ENCODE measurements at places on chromosomes 16 and 17.

- no peak for DNase-seq
Observed at GRCh38 chr17:37562016-37562745, 47.0 kb downstream of the SYNRG start.

- DNase-seq, result no peak
Observed at GRCh38 chr16:11205065-11205699, 50.8 kb downstream of the SOCS1 start.

DNA sequence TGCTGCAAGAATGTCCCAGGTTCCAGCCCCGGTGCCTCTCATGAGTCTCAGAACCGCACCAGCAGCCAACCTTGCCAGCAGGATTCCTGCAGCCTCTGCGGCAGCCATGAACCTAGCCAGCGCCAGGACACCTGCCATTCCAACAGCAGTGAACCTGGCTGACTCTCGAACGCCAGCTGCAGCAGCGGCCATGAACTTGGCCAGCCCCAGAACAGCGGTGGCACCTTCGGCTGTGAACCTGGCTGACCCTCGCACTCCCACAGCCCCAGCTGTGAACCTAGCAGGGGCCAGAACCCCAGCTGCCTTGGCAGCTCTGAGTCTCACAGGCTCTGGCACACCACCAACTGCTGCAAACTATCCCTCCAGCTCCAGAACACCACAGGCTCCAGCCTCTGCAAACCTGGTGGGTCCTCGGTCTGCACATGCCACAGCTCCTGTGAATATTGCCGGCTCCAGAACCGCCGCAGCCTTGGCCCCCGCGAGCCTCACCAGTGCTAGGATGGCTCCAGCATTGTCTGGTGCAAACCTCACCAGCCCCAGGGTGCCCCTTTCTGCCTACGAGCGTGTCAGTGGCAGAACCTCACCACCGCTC lies 9.8 kb downstream of the ELOB start:
- DNase-seq, result no peak

GRCh38 chr16:53209429-53209828 lies 154.6 kb downstream of the CHD9 start:
- DNase-seq, result no peak

DNA sequence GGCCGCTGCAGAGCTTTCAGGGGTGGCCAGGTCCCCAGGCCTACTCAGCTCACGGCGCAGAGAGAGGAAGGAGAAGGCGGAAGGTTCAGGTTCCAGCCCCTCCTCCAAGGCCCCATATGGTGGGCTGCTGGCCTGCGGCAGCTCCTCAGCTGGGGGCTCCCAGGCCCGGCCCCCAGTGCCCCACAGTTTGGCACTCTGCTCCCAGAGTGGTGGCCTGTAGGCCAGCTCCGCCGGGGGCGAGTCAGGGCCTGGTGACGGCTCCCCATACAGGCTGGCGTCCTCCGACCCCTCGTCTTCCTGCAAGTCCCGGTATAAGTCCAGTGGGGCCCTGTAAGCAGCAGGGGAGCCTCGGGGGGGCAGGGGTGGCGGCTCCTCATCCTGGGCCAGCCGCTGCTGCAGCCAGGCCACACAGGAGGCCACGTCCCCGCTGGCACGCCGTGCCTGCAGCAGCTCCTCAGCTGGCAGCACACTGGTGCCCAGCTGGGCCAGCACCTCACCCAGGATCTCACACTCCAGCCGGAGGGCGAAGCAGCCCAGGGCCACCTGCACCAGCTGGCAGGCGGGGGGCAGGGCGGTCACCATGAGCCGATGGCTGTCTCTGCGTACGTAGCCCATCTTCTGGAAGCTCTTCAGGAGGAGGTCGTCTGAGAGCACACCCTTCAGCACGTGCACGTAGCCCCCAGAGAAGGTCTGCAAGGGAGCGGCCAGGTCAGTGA lies 3.7 kb downstream of the SPATA2L start:
- DNase-seq, result no peak

GRCh38 chr17:19867079-19867328 lies 732 bp downstream of the ULK2 start:
- peak; percentile 48 for DNase-seq

DNA sequence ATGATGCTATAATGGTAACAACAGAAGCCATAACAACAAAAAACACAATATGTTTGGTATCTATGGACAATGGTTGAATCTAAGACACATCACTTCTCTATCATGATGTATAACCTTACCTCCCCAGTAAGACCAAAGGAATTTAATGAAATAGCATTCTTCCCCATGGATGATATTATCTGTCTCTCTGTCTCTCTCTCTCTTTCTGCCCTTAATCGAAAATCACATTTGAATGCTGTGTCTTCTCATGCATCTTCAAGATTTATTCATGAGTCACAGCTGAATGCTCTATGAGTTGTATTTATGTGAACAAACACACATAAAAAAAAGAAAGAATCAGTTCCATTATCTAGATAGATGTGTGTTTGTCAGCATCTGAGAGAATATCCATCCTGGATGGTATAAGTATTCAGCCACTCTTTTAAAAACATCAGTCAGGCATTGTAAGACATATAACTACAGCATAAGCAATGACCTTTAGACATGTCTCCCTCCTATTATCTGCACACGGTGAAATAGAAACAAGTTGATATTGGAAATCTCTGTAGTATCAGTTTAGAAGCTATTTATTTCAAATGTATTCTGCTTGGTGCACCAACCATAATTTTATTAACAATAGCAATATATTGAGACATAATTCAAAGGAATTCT lies 433.3 kb downstream of the TOX3 start:
- DNase-seq, result no peak

DNA sequence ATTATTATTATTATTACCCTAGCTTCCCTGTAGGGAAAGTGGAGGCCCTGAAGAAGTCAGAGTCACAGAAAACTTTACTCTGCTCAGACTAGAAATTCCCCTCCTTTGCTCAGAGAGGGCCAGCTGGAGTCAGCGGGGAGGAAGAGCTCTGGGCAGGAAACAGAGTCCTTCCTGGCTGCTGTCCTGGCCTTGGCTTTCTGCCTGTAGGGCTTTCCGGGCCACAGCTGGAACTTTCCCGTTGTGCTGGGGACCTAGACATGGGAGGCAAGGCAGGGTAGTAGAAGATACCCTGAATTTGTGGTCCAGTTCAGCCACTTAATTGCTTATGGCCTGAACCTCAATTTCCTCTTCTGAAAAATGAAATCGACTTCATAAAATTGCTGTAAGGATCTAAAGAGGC lies 14.0 kb upstream of the CCL2 start:
- DNase-seq, result no peak

- DNase-seq, result no peak
Observed at GRCh38 chr16:89139907-89140361, 31.6 kb upstream of the CDH15 start.

GRCh38 chr17:5354310-5354709 lies 65.2 kb downstream of the NUP88 start:
- DNase-seq, result no peak

- DNase-seq, result no peak
Observed at GRCh38 chr16:20952139-20952920, 51.8 kb downstream of the LYRM1 start.

- no peak for DNase-seq
Observed at GRCh38 chr17:30922235-30923030, 688 bp downstream of the ADAP2 start.

DNA sequence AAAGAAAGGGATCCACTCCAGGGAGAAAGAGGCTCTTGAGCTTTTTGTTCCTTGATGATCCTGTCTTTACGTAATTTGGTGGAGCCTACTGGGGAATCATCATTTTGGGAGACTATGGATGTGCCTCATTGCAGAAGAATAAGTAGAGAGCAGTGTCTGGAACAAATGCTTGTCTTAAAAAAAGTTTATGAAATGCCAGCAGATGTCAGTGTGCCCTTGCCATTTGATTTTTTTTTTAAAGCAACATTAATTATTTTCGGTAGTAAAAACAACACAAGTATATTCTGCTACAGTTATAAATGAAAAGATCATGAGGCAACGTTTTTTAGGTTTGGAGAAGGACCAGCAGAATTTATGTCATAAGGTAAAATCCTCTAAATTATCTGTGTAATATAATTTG lies 934.8 kb upstream of the EEF2KMT start:
- DNase-seq, result no peak

- DNase-seq, result peak; percentile 67
Observed at GRCh38 chr17:75633486-75634375, 497 bp downstream of the SMIM5 start.

DNA sequence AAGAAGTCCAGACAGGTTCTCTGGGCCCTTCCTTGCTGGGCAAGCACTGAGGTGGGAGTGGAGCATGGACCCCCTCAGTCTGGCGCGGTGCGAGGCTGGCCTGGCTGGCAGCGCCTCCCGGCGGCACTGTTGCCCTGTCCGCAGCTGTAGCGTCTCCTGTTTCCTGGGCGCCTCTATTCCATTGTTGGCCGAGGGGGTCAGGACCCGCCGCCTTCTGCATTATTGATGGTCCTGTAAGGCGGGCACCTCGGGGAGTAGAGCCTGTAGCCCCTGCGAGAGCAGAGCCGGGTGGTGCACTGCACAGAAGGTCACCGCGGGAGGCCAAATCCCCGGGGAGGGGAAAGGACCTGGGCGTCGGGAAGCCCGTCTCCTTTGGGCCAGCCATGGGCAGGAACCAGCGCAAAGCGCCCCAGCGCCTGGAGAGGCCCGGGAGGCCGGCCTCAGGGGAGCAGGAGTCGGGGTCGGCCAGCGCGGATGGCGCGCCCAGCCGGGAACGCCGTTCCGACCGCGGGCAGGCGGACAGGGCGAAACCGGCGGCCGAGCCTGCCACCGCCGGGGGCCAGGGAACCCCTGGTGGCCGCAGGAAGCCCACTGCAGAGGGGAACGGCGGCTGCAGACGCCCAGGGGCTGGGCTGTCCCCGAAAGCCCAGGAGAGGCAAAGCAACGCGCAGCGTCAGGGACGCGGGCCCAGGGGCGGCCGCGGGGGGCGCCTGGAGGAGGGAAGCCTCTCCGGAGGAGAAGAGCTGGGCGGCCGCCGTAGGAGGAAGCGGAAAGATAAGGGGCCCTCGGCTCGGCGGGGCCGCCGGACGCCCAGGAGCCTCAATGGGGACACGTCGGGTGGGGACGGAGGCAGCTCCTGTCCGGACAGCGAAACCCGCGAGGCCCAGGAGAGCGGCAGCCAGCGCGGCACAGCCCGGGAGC lies at the start of gene MYO15B:
TSS of gene MYO15B (plus strand) at position 126 of the 921 bp plus-strand sequence. CDS start at position 384, 258 bp downstream.
- DNase-seq, result peak; percentile 61

DNA sequence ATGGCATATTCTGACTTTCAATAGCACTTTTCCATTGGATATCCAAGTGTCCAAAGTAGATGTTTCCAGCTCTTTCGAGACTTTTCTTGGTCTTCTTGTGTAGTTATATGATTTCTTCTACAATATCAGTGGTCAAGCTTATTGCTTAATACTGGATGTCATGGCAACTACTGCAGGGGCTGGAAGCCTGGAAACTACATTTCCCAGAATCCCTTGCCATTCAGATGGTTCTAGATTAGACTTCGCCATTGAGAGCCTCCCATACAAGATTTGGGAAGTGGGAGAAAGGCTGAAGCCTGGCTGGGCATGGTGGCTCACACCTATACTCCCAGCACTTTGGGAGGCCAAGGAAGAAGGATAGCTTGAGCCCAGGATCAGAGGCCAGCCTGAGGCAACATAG lies 153.6 kb downstream of the C16orf95 start:
- no peak for DNase-seq

GRCh38 chr16:66847533-66848067 lies 3.4 kb downstream of the CA7 start:
- DNase-seq, result no peak

DNA sequence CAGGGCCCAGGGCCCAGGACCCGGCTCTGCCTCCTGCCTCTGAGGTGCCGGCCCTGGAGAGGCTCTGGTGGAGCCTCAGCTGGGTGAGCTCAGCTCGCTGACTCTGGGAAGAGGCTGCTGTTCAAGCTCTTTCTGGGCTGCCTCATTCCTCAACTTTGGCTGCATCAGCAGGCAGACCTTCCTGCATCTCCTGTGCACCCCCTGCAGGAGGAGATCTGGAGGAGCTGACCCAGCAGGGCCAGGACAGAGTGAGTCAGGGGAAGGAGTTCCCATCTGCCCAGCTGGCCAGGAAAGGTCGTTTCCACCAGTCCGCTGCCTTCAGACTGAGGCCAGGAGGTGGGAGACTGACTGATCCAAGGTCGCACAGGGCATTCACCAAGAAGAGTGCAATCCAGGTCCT lies 10.7 kb downstream of the CRHR1 start:
- no peak for DNase-seq

GRCh38 chr17:79159926-79160325 lies 85.3 kb downstream of the ENGASE start:
- no peak for DNase-seq

DNA sequence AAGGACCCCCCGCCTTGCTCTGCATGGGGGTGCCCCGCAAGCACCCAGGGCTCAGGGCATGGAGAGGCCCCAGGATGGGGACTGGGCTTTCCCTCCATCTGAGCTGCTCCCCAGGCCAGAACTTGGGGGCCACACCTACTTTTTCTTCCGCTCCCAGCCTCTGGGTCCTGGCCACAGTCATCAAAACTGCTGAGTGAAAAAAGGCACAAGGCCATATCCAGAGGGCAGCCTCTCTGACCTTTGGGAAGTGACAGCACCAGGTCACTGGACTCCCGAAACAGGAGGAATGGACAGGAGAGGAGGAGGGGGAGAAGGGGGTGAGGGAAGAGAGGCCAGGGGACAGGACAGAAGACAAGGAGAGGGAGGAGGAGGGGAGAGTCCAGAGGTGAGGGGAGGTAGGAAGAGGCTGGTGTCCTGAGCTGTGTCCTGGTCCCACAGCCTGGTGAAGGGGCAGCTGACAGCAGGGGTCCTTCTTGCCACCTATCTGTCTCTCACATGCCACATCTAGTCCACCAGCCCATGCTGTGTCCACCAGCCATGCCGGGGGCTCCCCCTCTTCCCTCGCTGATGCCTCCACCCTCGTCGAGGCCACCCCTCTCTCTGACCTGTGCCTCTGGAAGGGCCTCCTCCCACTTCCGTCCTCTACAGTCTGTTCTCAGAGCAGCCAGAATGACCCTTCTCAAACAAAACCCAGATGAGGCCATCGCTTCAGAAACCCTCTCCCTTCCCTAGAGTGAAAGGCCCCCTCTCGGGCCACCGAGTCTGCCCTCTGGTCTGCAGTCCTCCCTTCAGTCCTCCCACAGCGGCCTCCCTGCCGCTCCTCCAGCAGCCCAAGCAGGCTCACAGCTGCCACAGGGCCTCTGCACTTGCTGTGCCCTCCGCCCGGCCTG lies 73.9 kb upstream of the TOB1 start:
- no peak for DNase-seq

Measured in stimulated activated CD4-positive, alpha-beta T cell treated with anti-CD3 and anti-CD28 coated beads, Interleukin-2, amount 100 ng/mL, for 24 hours (primary cell).